A549 treated with CpdA at 1 μM for 4 hours (cell line): ENCODE measurements at places on chromosomes 3 and 15. TPM values are rescaled to one million over a fixed set of nuclear protein-coding genes. Genes with fewer than 3 reads are reported as not detected.

Gene MYZAP
- 0.50 to 0.99 TPM (median 0.80 TPM) in 5 replicates for total RNA-seq

Gene SETMAR
- 8.3 to 9.1 TPM (median 8.9 TPM) in 5 replicates for total RNA-seq

Gene MESP1
- total RNA-seq, result 2.9 to 7.5 TPM (median 6.2 TPM) in 5 replicates

Gene FETUB
- total RNA-seq, result 0.05 to 0.13 TPM in 2 of 5 replicates, not detected in the others

Gene C15orf62
- 0.07 to 0.17 TPM (median 0.13 TPM) in 4 of 5 replicates, not detected in the other for total RNA-seq

Gene TPRG1
- total RNA-seq, result 0.21 to 0.40 TPM (median 0.34 TPM) in 4 of 5 replicates, not detected in the other

Gene SFMBT1
- 7.2 to 9.3 TPM (median 7.8 TPM) in 5 replicates for total RNA-seq

Gene UNC13C
- not detected in 5 replicates for total RNA-seq

Gene MYO5C
- total RNA-seq, result 4.4 to 6.3 TPM (median 5.2 TPM) in 5 replicates

Gene ATG3
- total RNA-seq, result 39.5 to 55.5 TPM (median 47.6 TPM) in 5 replicates
